NCI-H774 (cell line): ENCODE measurements at places on chromosomes 6 and 20.

DNA sequence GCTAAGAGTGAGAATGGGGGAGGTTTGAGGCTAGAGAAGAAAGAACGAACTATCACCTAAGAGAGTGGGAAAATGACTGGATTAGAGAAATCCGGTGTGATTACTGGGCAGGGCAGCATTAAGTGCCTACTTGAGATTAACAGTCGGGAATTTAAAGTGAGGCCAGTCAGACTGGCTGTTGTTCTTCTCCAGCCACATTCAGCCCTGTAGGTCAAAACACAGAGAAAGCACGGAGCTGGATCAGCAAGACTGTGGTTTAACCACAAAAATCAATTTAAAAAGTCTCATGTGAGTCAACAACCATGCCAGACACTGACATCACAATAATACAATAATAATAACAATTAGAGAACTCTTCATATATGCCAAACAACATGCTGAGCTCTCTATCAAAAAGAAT lies 301.9 kb upstream of the SGK1 start:
- no peak for DNase-seq

GRCh38 chr20:59778615-59779200 lies 154.7 kb downstream of the SYCP2 start:
- no peak for DNase-seq

GRCh38 chr6:99066044-99066443 lies 118.3 kb upstream of the FBXL4 start:
- DNase-seq: no peak

- peak; percentile 37 for DNase-seq
Measured at GRCh38 chr6:13848522-13849150, 34.3 kb upstream of the MCUR1 start.

- DNase-seq: no peak
Measured at GRCh38 chr6:43009124-43009523, 4.6 kb downstream of the MEA1 start.

- DNase-seq: no peak
Measured at GRCh38 chr20:29079769-29080690, 2177.4 kb upstream of the DEFB115 start.

DNA sequence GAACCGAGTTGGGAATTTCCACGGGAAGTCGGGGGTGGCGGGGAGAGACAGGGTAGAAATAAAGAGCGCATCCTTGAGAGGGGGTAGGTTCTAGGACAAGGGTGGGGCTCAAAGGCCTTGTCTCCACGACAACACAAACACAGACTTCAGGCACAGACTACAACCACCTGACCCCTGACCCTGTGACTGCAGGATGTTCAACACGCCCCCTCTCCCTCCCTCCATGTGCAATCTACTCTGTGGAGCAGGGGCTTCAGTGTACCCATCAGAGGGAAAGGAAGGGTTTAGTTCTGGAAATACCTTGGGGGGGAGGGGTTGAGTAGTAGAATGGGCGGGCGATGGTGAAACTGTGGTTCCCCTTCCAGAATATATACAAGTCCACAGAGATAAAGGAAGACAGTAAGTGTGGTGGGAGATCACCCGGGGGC lies 651 bp upstream of the TAPBP start:
- DNase-seq: peak; percentile 40

DNA sequence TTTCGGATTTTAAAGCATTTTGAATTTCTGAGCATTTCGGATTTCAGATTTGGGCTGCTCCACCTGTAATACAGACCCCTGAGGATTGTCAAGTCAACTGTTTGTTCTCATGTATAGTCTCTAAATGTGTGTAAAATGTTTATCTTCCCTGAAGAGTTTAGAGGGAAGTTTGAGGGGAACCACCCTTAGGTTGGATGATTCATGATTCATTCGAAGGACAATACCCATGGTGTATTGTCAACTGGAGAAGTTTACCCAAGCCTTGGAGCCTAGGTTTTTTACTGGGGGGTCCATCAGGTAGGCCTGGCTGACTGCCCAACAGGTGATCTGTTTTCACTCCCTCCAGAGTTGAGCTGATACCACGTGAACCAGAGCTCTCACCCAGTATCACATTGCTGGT lies 18.9 kb downstream of the GSTA4 start:
- DNase-seq: no peak

- DNase-seq: no peak
Measured at GRCh38 chr6:39494998-39495397, 172.5 kb upstream of the KCNK16 start.

DNA sequence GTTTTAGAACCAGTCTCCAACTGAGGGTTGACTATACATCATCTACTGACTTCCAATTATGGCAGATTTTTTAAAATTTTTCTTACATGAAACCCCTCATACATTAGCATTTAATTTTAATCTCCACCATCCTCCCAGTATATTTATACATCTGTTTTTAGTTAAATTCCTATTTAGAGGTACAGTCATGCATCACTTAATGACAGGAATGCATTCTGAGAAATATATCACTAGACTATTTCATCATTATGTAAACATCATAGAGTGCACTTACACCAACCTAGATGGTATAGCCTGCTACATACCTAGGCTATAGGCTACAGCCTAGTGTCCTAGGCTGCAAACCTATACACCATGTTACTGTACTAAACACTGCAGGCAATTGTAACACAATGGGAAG lies 316.7 kb upstream of the MARCKS start:
- DNase-seq: no peak

DNA sequence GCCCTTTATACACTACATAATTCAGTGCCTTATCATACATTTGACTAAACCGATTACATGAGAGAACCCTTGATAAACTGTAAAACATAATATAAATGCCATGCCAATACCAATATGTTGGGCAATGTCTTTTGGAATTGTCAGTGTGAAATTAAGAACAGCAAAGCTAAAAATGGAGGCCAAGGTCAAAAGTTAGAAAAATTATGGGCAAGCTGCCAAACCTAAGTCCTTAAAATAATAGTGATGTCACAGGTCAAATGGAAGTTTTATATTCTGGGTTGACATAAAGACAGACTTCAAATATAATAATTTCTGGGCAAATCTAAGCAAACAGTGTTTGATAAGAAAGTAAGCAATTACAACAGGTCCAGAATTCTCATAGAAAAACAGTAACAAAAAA lies 696.7 kb downstream of the RNF144B start:
- no peak for DNase-seq

- DNase-seq: no peak
Measured at GRCh38 chr6:161130541-161130940, 139.0 kb downstream of the MAP3K4 start.

GRCh38 chr6:133985970-133986369 lies 32.9 kb downstream of the TBPL1 start:
- no peak for DNase-seq

DNA sequence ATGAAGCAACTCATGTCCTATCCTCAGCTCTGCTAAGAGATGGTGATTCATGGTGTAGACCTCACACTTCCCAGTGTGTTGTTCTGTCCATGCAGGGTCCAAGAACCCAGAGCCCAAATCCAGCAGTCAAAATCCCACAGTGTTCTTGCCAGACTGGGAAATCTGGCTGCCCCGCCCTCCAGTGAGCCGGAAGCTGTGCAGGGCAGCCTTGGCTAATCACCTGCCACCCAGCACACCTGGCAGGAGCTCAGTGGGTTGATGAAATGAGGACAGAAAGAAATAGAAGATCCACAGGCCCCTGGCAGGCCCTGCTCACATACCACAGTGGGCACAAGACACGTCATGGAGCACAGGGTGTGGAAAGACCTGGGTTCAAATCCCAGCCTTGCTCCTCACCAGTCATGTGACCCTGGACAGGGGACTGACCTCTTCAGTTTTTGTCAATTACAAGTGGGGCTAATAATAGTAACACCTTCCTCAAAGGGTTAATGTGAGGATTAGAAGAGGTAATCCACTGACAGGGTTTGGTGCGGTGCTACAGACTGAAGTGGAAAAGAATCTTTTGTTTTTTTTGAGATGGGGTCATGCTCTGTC lies 13.6 kb upstream of the GUCA1A start:
- no peak for DNase-seq

DNA sequence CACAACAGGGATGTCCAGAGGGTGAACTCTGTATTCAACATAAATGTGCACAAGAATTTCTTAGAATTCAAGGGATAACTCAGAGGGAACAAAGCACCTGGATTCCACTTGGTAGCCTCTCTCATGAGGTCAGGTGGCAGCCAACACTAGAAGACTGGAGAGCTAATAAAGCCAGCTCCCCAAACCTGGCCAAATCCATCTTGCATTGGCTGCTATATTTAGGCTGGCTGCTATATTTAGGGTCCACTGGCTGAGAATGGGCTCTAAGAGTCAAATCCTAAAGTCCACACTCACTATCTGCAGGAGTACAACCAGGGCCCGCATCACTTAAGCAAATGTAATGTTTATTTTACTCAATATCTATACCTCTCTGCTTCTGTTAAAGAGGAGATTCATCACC lies 20.0 kb downstream of the TBC1D7 start:
- no peak for DNase-seq
